ENCODE measurements at places on chromosomes 16 and 17.

DNA sequence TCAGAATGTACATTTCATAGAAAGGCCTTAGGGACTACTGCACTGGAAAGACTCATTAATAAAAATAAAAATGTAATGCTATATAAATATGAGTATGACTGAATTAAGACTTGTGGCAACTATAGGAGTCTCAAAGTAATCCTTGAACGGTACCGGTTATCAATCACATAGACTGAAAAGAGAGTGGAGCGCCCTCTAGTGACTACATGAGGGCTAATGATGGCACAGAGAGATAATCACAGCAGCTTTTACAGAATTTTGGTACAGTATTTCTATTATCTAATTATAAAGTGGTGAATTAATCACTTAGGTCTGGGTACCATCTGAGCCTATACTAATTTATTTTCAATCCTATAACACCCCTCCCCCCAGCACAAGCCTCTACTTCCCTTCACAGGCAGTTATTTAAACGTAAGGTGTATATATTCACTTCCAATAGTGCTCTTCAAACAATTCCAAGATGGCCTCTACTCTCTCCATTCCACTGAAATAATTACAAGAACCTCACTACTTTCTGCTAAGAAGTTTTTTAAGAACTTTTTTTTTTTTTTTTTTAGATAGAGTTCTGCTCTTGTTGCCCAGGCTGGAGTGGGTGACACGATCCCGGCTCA, 40.7 kb upstream of the ANKFY1 start:
- DNase-seq: peak; percentile 8

- DNase-seq: no peak
These were observed 270.5 kb upstream of the SDK2 start for GRCh38 chr17:73914536-73915274.

DNA sequence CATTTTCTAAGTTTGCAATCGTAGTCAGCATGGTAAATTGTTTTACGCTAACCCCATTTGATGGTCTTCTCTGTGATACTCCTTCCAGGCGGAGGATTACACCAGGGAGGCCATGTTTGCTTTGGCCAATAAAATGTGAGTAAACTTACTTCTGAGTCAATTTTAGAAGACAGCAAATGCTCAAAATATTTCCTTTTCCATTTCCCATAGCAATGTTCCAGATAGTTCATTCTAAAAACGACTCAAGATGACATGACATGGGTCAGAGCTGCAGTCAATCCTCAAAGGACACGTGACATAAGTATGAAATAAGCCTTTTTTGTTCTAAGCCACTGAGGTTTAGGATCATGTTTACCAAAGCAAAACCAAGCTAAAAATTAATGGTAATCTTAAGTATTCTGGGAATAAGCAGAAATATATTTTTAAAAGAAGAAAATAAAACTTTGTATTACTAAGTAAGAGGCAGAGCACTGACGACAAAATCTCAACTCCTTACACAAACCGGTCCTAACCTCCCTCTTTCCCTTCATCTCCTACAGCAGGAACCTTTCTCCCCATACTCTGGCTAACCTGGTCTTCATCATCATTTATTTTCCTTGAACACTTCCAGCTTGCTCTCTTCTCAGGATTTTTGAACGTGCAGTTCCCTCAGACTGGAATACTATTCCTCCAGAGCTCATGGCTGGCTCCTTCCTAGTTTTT, 266.2 kb downstream of the CEP112 start:
- DNase-seq: no peak

GRCh38 chr17:68352041-68352440, 60.7 kb downstream of the ARSG start:
- DNase-seq: no peak

DNA sequence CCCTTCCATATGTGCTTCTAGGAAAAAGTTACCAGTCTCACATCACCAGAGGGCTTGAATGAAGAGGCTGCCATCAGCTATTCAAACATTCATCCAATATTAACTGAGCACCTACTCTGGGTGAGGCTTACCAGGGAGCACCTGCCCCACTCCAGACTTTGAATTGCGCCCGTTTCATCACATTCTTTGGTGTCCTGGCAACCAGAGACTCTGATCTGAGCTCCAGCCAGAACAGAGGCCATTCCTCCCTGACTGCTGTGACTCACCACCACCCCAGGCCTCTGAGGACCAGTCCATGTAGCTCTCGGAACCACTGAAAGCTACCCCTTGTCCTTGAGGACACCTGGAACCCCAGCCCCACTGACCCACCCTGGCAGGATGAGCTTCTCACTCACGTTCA, at the start of gene C16orf96:
TSS of gene C16orf96 (plus strand) at position 229 of the 400 bp plus-strand sequence. CDS start at position 379, 150 bp downstream.
- DNase-seq: no peak

GRCh38 chr16:67703626-67704025, 15.5 kb downstream of the GFOD2 start:
- DNase-seq: no peak

DNA sequence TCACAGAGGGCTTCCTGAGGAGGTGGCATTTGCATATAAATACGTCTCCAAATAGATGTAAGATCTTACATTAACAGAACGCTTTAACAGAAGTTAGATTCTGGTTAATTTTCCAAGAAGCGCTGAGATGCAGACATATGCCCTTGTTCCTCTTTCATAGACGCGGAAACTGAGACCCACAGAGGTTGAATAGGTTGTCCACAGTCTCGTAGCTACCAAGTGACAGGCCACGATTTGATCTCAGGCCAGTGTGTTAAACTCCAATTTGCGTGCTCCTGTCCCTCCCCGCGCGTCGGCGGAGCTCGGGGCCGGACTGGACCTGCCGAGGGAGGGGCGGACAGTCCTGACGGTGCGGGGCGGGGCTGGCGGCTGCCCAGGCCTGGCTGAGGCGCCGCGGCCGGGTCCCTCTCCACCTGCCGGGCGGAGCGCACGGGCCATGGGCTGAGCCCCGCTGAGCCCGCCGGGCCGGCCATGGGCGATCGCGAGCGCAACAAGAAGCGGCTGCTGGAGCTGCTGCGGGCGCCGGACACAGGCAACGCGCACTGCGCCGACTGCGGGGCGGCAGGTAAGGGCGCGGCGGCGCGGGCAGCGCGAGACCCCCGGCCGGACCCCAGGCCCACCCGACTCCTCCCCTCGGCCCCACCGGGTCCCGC, at the start of gene ADAP2:
TSS of gene ADAP2 (plus strand) at position 402 of the 653 bp plus-strand sequence. CDS start at position 472, 70 bp downstream.
- no peak for DNase-seq

- no peak for DNase-seq
These were observed 180.0 kb upstream of the CACNG3 start for GRCh38 chr16:24075931-24076716.

- no peak for DNase-seq
These were observed 9.8 kb downstream of the OTOP3 start for GRCh38 chr17:74945543-74945942.

DNA sequence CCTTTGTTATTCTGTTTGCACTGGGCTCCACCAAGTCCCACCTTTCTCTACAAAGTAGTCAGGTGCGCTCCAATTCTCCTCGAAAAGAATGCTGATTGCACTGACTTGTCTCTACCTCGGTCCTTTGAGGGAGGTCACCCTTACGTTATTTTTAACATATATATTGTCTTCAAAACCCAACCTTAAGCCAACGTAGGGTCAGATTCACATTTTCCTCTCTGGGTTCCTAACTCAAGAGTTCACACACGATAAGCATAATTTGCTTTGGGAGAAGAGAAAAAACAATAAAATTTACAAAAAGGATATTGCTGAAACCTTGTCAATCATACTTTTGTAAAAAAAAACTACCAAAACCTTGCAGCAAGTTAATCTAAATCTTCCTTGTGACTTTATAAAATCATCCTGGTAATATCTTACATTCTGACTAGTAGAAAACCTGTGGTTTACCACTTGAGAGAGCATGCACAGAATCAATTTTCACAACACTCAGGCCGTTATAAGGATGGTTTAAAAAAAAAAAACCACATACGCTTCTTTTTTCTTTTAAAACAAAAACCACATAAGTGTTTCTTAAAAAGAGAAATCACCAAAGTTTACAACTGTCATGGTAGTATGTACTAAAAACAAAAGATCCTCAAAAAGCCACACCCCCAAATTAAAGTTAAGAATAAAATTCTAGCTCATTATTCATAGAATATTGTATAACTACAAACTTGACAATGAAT, 72.2 kb upstream of the TRAP1 start:
- DNase-seq: no peak

GRCh38 chr16:46662123-46662522, 26.9 kb downstream of the VPS35 start:
- no peak for DNase-seq

- DNase-seq: peak; percentile 26
These were observed 51.7 kb downstream of the ASIC2 start for GRCh38 chr17:33241390-33241789.

GRCh38 chr16:75152635-75153034, 4.3 kb downstream of the ZFP1 start:
- DNase-seq: no peak

DNA sequence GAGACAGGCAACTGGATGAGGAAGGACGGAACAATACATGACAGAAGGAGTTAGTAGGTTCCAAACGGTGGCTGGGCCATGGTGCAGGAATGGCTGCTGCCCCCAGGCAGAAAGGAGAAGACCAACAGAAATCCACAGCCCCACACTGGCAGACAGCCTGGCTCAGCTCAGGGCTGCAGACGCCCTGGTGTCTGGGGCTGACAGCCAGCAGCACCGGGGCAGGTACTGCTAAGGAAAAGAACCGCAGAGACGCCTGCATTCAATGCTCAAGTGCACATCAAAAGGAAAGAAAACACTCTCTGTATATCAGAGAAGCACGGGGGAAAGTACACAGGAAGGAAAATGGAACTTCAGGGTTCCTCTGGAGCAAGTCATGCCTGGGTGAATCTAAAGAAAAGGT, 53.4 kb downstream of the GAS7 start:
- no peak for DNase-seq

DNA sequence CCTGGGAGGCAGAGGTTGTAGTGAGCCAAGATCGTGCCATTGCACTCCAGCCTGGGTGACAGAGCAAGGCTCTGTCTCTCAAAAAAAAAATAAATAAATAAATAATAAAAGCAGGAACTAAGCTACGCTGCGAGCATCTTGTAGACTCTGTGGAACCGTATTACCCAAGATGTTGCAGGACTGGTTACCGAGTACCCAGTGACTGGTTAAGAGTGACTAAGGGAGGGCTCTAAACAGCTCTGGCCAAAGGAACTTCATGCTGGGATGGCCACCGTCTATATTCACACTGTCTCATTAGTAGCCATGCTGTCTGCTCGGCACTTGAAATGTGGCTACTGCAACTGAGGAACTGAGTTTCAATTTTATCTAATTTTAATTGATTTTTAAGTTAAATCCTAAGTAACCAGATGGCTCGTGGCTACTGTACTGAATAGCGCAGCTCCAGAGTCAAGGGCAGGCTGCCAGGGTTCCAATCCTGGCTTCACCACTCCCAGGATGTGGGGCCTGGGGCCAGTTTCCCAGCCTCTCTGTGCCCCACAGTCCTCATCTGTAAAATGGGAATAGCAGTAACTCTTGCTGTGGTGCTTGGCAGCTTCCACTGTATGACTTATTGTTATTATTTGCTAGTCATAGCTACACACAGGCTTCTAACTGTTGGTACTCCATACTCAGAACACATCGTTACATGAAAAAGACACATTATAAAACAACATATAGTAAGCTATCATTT, 3.0 kb downstream of the NTAN1 start:
- no peak for DNase-seq

- peak; percentile 68 for DNase-seq
These were observed 2.2 kb upstream of the MPG start for GRCh38 chr16:75580-76501.

GRCh38 chr16:4628283-4628682, 3.7 kb downstream of the MGRN1 start:
- no peak for DNase-seq

- no peak for DNase-seq
These were observed 436.0 kb downstream of the MAF start for GRCh38 chr16:79164388-79164995.

- DNase-seq: no peak
These were observed 41.5 kb upstream of the RPH3AL start for GRCh38 chr17:393806-394717.

- DNase-seq: no peak
These were observed 91.1 kb downstream of the ANKFN1 start for GRCh38 chr17:56244268-56244890.

DNA sequence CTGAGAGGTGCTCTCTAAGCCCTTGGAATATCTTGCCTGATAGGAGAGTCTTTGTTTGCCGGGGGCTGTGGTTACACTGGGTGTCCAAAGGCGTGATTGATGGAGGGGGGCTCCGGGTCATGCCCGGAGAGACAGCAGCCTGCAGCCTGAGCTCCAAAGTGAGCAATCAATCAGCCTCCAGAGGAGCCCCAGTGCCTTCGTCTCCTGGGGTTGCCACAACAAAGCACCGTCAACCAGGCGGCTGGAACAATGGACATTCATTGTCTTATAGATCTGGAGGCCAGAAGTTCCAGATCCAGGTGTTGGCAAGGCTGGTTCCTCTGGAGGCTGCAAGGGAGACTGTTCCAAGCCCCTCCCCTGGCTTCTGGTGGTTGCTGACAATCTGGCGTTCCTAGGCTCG, 24.0 kb upstream of the GINS2 start:
- DNase-seq: no peak

DNA sequence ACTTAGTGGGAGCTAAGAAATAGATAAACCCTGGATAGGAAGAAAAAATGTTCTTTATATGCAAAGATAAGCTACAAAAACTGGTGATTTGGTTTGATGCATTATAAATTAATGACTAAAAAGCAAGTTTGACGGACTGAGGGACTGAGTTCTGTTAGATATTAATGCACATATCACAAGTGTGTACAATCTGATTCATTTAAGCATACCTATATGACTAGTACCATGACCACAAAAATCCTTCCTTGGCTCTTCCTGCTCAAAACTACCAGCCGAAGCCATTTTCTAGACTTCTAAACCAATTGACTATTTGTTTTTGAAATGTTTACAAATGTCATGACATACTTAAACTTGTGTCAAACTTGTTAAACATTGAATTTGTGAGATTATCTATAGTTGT, 374.5 kb upstream of the MON1B start:
- no peak for DNase-seq

- DNase-seq: peak; percentile 55
These were observed 11.3 kb downstream of the OSBPL7 start for GRCh38 chr17:47810200-47810821.

DNA sequence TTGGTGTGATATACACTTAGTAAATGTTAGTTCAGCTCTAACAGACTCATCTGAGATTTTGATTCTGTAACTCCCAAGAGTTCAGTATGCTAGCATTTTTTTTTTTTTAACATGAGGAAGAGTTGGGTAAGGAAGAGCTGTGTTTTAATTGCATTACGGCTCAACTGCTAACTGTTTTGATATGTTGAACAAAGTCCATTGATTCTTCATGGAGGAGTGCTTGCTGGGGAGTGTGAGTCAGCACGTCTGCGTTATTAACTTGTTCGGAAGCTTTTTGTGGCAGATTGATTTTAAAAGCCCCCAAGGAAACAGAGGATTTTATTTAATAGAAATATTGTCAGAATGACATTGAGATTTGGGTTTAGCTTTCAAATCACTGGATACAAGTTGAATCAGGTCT, 45.8 kb downstream of the PITPNC1 start:
- DNase-seq: no peak

DNA sequence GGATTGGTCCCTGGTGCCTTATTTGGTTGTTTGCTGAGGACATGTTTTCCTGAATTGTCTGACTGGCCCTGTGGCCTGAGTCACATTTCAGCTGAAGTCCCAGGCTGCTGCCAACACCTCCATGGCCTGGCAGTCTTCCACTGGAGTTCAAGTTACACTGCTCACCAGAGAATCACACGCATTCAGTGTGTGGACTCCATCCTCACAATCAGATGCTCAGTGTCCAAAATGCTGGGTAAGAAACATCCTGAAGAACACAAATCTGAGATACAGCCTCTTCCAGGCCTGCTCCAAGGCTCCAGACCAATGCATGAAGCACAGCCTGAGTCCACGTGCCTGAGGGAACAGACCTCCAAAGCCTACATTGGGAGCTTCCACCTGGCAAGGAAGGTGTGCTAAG, 19.2 kb downstream of the CD300LB start:
- no peak for DNase-seq

- no peak for DNase-seq
These were observed 174.3 kb downstream of the CCDC182 start for GRCh38 chr17:57570724-57571344.

Measured in fibroblast of skin of left biceps (primary cell).